Amniotic epithelial cell (primary cell): ENCODE measurements at places on chromosomes 4 and X.
A peak's percentile ranks its signal among the peaks of the same experiment; 100 is the strongest.

DNA sequence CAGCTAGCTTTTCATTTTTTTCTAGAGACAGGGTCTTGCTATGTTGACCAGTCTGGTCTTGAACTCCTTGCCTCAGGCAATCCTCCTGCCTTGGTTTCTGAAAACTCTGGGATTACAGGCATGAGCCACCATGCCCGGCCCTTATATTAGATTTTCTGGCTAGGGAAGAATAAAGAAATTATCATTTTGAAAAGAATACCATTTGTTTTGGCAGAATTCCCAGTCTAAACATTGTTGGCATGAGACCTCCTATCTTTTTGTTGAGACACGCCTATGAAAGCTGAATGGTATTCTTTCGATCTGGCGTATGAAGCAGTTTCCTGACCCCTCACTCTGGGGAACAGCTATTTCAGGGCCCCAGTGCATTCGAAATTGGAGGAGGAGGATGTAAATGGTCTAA, 107.0 kb downstream of the REPS2 start:
- DNase-seq, result no peak

DNA sequence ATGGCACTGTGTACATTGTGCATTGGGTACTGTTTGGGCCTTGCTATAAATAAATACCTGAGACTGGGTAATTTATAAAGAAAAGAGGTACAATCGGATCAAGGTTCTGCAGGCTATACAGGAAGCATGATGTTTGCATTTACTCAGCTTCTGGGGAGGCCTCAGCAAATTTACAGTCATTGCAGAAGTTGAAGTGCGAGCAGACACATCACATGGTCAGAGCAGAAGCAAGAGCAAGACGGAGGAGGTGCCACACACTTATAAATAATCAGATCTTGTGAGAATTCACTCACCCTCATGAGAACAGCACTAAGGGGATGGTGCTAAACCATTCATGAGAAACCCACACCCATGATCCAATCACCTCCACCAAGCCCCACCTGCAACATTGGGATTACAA, 505.0 kb downstream of the ARAP2 start:
- DNase-seq, result no peak

DNA sequence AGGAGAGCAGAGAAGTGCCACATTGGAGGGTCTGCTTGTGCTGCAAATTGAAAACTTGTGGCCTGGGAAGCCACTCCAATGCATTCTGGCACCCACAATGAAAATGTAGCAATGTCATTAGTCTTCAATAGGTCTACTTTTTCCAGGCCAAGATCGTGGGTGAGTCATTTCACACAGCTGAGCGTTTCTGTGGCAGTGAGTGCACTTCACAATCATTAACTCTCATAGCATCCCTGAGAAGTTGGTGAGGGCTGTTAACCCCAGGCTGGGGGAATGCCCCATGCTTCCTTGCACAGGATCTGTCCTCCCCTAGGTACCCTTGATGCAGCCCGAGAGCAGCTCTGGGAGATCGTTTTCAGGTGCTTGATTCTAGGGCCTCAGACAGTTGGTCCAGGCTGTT, 196.8 kb upstream of the ATP6AP2 start:
- no peak for DNase-seq

- no peak for DNase-seq
Observed at GRCh38 chr4:184814686-184815045, 11.1 kb downstream of the ACSL1 start.

GRCh38 chr4:98692411-98692810, 34.0 kb upstream of the TSPAN5 start:
- no peak for DNase-seq

DNA sequence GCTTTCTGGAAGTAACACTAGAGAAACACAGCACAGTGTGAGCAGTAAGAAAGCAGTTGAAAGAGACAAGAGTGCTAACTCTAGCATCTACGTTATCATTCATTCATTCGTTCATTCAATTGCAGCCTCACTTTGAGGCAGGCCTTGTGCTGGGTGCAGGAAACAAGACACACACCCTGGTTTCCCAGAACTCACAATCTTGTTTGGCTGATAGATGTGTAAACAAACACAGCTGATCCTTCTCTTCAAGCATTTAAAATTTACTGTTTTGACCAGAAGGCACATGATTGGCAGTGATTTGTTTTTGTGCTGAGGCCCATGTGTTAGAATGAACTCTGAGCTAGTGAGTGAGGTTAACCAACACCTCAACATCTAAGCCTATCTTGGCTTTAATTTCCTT, 20.4 kb upstream of the TBC1D9 start:
- DNase-seq, result no peak

GRCh38 chr4:89247951-89248350, 59.6 kb downstream of the GPRIN3 start:
- DNase-seq, result no peak

- no peak for DNase-seq
Observed at GRCh38 chrX:153963546-153963945, 8.1 kb downstream of the HCFC1 start.

DNA sequence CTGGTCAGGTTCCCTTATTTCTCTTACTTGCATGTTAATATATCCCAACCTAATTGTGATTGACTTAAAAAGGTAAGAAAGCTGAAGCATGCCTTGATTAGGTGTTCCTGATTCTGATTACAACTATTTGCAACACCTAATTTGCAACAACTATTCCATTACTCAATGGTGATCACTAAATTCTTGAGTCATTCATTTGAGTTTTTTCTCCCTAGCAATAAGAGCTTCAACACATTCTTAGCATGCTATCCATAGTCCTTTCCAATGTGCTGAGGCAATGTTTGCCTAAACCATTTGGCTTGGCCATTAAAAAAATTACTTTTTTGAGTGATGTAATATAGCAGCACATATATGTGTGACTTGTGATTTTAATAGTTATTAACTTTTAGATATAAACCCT, 851.4 kb downstream of the TRAM1L1 start:
- no peak for DNase-seq

GRCh38 chr4:137067735-137068134, 464.6 kb downstream of the PCDH18 start:
- no peak for DNase-seq

DNA sequence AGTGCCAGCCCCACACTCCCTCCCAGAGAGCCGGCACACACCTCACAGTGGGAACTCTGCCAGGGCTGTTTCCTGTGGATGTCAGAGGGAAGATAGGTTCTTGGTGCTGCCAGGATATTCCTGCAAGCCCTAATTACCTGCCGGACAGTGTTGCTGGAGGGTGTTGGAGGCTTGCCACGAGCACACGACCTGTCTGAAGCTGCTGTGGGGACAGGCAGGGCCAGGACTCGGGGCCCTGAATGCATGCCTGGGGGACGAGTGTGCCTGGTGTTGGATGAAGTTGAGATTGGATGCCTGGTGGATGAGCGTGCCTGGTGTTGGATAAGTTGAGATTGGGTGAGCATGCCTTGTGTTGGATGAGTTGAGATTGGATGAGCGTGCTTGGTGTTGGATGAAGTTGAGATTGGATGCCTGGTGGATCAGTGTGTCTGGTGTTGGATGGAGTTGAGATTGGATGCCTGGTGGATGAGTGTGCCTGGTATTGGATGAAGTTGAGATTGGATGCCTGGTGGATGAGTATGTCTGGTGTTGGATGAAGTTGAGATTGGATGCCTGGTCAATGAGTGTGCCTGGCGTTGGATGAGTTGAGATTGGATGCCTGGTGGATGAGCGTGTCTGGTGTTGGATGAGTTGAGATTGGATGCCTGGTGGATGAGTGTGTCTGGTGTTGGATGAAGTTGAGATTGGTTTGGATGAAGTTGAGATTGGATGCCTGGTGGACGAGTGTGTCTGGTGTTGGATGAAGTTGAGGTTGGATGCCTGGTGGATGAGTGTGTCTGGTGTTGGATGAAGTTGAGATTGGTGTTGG, 23.2 kb upstream of the UVSSA start:
- peak; percentile 94 for DNase-seq

DNA sequence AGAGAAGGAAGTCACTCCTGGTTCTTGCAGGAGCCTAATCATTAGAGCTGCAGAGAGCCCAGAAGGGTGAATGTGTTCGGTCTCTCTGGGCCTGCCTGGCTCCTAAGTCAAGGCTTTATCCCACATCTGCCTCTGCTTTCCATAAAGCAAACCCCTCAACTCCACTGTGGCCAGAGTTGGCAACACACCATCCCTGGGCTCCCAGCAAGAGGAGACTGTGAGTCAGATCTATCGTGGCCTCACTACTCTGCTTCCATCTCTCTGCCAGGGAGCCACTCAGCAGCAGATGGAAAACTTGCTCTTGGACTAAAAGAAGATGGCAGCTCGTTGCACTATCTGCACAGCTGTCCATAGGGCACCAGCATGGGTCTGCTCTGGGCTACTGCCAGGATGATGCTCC, 348.2 kb downstream of the FBXW7 start:
- no peak for DNase-seq

DNA sequence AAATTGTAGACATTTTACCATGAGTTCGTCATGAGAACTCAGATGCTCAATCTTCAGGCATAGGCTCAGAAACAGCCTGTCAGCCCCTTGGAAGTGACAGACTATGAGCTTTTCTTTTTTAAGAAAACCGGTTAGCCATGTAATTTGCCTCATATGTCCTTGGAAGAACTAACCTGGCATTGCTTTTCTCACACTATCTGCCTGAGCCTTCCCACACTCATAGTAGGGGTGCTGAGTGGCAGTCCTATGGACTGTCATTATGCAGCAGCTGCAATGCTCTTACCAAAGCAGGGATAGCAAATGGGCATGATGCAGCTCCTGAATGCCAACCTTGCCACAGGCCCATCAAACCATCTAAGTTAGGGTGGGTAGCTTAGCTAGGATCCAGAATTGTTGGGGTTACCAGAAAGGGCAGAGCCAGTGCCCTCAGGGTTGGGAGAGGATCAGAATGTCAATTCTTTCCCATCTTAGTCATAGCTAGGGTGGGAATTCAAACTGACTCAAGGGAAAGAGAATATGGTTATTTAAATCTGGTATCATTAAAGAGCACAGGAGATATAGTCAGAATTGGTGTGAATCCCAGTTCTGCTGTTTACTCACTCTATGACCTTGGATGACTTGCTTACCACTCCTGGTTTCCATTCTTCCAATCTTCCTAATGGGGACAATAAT, 230.6 kb upstream of the CPEB2 start:
- DNase-seq, result no peak

DNA sequence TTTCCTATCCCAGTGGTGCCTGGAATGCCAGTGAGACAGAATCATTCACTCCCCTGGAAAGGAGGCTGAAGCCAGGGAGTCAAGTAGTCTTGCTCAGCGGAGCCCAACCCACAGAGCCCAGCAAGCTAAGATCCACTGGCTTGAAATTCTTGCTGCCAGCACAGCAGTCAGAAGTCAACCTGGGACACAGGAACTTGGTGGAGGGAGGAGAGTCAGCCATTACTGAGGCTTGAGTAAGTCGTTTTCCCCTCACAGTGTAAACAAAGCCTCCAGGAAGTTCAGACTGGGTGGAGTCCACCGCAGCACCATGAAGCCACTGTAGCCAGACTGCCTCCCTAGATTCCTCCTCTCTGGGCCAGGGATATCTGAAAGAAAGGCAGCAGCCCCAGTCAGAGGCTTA, 283.2 kb upstream of the CPEB2 start:
- peak; percentile 13 for DNase-seq

DNA sequence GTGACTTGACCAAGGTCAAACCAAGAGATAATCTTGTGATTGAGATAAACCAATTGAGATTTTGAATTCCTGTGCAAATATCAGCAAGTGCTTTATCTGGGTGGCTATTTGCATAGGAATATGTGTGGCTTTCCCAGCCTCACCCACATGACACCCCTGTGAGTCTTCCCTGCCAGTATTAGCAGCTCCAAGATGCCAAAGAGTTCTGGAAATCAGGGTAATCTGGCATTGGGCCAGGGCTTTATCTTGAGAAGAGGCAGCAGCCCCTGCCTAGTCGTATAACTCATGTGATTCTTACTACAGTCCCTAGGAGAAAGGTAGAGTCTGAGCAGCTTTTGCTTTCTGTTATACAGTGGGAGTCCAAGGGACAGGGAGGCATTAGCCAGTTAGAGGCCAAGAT, 87.7 kb downstream of the RLIM start:
- peak; percentile 58 for DNase-seq

DNA sequence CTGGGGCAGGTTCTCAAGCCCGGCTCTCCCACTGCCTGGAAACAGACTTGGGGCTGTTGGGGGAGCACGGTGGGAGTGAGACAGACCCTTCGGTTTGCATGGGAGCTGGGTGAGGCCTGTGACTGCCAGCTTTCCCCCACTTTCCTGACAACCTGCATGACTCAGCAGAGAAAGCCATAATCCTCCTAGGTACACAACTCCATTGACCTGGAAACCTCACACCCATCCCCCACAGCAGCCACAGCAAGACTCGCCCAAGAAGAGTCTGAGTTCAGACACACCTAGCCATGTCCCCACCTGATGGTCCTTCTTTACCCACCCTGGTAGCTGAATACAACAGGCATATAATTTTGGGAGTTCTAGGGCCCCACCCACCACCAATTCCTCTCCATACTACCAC, 57.6 kb upstream of the UBQLN2 start:
- DNase-seq, result no peak

DNA sequence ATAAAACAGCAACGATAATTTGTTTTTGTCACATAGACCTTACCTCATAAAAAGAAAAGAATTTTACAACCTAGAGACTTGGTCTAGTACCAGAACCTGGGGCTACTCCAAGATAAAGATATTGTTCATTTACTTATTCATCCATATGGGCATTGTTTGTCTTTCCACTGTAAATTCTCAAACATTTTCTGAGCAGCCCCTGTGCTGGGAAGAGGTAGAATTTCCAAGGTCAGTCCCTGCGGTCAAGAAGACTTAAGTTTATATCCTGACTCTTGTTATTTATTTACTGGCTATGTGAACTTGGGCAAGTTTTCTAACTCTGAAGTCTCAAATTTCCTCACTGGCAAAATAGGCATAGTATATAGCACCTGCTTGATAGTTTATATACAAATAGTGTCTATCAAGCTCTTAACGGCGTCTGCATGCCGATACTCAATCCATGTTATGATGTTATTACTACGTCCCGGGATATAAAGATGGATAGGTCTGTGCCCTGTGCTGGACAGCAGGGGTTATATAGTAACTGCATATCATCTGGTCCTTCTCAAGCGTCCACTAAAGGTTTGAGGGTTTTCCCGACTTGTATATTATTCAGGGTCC, 222.1 kb upstream of the TAPT1 start:
- DNase-seq, result no peak

GRCh38 chr4:38582445-38582844, 81.6 kb upstream of the KLF3 start:
- no peak for DNase-seq

DNA sequence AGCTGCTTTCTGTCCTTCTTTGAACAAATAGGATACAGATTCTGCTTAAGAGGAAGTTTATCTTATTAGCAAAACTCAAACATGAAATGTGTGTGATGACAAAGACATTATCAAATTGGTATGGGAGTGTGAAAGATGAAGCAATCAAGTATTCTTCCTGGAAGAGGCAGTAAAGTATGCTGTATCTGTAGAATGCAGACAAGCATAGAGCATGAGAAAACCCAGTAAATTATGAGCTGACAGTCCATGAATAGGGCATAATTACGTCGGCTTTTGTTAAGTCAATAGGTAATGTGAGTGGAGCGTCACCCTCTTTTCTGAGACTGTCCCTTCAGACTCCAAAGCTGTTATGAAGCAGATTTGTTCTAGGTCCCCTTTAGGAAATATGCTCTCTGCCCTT, 458.6 kb upstream of the NWD2 start:
- DNase-seq, result no peak

GRCh38 chr4:91116861-91117260, 989.7 kb downstream of the CCSER1 start:
- peak; percentile 52 for DNase-seq
